SK-N-DZ (cell line): ENCODE measurements at places on chromosomes 5 and 9.

GRCh38 chr5:123810253-123810652, 298.3 kb downstream of the CSNK1G3 start:
- peak; percentile 20 for DNase-seq

- no peak for DNase-seq
Observed at GRCh38 chr5:14184082-14184481, 40.9 kb downstream of the TRIO start.

DNA sequence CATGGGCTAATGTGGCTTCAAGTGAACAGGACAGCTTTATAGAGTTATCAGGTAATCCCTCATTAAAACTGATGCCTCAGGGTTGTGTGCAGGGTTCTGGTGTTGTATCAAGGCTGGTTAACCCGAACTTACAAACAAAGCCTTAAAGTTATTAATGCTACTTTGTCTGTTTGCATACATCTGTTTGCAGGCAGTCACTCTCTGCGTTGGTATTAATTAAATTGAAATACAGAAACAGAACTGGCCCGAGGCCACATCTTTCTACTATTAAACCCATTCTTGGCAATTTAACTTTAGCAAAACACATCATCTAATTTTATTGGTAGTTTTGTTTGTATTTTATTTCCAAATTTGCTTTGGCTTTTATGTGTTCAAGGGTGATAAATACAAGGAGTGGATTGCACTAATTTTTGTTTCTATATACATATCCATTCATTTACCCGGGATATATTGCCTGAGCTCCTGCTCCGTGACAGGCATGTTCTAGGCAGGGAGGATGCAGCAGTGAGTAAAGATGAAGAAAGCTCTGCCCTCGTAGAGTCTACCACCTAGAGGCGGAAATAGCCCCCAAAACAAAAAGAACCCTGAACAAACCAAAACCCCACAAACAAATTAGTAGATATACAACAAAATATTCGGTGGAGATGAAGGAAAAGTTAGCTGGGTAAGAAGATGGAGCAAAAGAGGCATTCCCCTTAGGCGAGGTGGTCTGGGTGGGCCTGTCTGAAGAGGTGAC, 164.2 kb downstream of the MACROH2A1 start:
- DNase-seq: no peak

DNA sequence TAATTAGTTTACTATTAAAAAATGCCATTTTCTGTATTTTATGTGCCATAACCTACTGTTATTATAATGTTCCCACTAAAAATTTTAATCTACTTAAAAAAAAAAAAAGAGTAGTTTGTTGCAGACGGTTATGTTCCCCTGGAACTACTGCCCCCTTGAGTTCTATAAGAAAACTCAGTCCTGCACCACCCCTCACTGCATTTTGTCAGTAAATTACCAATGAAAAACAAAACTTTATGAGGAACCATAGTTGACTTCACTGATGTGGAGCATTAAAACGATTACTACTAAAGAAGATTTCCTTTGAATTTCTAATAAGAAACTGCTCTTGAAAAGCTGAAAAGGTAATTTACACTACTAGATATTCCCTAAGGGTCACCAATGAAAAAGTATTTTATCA, 288.7 kb downstream of the FBXL17 start:
- DNase-seq: no peak

DNA sequence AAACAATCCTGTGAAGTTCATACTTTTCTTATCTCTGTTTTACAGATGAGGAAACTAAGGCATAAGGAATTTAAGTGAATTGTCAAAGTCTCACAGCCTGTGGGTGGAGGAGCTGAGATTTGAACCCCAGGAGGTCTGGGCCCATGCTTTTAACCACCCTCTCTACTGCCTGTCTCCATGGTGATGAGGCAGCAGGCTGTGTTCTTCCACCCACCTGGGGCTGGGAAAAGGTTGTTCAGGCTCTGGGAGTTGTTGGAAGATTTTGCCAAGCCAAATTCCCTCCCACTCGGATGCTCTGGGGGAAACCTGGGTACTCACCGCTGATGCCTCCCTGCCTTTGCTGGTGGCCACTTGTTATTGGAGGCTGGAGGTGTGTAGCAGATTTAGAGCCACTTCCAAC, 18.3 kb upstream of the SYNPO start:
- DNase-seq: no peak

GRCh38 chr9:91951944-91952520, 2.0 kb upstream of the ROR2 start:
- DNase-seq: no peak

DNA sequence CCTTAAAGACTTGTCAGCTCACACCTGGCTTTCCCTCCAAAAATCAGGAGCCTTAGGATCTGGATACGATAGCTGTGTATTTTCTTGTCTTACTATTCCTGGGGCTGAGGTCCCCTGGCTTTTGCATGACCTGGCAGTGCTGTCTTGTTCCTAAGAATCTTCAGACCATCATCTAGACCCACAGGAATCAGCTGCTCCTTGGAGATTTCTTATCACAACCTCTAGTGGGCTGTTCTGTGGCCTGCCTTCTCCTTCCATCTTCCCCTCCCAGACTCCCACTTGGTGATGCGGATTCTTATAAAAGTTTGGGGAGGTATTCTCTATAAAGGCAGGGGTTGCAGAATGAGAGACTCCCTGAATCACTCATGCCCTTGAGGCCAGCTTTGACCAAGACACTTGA, 21.4 kb downstream of the LCP2 start:
- DNase-seq: no peak

GRCh38 chr5:149636861-149637246, 55.6 kb downstream of the ARHGEF37 start:
- DNase-seq: peak; percentile 79

DNA sequence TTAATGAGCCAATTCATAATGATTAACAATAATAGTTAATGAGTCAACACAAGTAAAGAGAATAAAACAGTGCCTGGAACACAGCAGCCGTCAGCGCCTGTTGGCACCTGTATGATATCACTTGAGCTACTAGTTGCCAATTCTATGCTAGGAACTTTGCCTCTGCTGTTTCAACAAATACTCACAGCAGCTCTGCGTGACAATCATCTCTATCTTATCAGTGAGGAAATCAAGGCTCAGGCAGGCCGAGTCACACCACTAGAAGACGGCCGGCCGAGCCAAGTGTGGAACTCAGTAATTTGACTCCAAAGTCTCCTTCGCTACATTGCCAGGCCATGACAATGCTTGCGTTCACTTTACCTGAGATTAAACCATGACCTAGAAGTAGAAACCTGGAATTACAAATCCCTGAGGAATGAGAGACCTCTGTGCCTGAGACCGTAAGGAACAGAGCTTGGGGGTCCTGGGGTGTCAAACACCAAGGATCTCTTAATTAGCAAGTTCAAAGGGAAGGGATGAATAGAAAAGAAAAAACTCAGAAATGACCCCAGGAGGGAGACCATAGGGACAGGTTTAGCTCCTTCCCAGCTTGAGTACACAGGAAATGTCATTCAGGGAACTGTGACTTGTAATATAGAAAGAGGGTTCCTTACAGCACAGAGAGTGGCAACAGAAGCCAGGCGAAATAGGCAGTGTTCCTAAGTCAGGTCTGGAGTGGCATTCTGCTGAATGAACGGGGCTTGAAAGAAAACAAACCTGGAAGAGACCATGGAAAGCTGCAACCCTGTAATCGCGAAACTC, 109.1 kb downstream of the SUSD1 start:
- DNase-seq: no peak

DNA sequence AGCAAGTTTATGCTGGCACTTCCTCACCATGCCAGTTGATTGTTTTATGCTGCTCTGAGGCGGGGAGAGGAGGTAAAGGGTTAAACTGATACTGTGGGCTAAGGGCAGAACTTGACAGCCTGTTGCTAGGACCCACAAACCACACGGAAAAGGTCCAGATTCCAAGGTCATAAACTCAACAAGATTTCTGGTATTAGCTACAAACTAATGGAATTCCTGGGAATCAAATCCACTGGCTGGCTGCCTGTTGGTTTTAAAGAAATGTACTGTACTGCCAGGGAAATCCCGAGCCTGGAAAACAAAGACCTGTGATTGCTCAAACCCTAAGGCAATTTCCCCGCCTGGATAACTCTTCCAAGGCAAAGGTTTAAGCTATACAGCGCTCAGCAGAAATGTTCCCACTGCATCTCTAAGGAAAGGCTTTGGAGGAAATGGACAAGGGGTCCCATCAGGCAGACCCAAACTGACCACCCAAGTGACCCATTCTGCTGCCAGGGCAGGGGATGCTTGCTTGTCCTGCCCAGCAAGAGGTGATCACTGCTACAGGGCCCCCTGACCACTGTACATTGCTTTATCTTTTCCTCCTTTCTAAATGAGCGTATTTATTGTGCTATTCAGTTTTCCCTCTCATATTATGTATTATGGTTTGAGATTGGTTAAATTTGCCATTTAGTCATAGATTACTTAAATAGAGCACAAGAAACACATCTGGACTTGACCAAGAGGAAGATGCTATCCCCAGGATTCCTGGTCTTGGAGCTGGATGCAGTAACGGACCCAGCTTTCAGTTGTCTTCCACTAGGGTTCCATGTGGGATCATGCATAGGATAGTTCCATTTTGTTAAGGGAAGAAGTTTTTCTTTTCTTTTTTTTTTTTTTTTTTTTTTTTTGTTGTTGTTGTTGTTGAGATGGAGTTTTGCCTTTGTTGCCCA, 124.3 kb downstream of the SUSD1 start:
- no peak for DNase-seq

GRCh38 chr9:99894826-99895225, 11.6 kb upstream of the STX17 start:
- DNase-seq: no peak

- peak; percentile 59 for DNase-seq
Observed at GRCh38 chr9:121698627-121699570, 47.5 kb downstream of the DAB2IP start.

- DNase-seq: no peak
Observed at GRCh38 chr9:120198027-120198426, 381.9 kb downstream of the CDK5RAP2 start.

GRCh38 chr5:1033178-1033577, 24.6 kb downstream of the NKD2 start:
- DNase-seq: no peak

- DNase-seq: no peak
Observed at GRCh38 chr9:21559402-21560280, 77.5 kb upstream of the IFNE start.

DNA sequence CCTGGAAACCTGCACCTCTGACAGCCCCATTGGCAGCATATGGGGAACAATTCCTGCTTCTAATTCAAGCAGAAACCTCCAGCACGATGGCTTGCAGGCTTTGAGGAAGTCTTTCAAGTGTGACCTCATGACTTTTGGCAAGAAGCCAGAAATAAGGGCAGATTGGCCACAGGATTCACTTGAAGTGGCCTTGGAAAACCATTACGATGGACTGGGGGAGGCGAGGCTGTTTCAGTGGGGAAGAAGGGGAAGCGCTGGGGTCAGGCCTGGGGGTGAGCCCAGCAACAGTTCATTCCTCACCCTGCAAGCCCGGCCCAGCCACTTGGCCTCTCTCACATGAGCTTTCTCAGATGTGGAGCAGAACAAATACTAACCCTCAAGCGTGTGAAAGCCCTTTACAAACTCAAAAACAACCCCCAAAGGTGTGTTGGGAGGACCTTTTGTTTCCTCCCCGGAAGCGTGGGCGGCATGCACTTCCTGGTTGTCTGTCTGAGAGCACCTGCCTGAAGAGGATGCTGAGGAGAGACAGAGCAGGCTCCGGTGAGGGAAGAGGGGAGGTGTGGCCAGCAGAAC, 26.9 kb upstream of the EEIG1 start:
- peak; percentile 57 for DNase-seq

GRCh38 chr5:39604491-39604890, 179.7 kb upstream of the DAB2 start:
- DNase-seq: no peak

DNA sequence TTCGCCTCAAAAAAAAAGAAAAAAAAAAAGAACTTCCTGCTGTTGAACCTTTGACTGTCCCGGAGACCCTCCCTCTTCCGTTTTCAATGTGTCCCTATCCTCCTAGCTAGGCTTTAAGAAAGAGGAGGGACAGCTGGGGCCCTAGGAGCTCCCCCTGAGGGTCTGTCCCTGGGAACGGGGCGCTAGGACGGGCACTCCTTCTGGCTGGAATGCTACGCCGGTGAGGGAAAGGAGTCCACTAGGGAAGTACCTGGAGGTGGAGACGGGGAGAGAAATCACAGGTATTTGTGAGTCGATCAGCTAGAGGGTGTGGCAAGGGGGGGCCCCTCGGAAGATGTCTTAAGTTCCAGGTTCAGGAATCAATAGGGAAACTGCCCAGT, 4.6 kb downstream of the SIT1 start:
- DNase-seq: no peak

DNA sequence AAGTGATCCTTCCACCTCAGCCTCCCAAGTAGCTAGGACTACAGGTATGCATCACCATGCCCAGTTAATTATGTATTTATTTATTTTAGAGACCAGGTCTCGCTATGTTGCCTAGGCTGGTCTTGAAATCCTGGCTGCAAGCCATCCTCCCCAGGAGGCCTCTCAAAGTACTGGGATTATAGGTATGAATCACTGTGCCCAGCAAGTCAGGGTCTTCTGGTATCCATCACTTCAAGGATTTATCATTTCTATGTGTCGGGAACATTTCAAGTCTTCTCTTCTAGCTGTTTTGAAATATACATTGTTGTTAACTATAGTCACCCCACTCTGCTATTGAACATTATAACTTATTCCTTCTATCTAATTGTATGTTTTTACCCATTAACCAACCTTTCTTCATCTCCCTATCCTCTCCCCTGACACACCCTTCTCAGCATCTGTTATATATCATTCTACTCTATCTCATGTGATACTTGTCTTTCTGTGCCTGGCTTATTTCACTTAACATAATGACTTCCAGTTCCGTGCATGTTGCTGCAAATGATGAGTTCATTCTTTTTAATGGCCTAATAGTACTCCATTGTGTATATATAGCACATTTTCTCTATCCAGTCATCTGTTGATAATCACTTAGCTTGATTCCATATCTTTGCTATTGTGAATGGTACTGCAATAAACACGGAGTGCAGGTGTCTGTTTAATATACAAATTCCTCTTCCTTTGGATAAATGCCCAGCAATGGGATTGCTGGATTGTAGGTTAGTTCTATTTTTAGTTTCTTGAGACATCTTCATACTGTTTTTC, 26.4 kb downstream of the UTP15 start:
- peak; percentile 90 for DNase-seq

- no peak for DNase-seq
Observed at GRCh38 chr9:29796291-29796952, 2223.1 kb upstream of the C9orf72 start.

DNA sequence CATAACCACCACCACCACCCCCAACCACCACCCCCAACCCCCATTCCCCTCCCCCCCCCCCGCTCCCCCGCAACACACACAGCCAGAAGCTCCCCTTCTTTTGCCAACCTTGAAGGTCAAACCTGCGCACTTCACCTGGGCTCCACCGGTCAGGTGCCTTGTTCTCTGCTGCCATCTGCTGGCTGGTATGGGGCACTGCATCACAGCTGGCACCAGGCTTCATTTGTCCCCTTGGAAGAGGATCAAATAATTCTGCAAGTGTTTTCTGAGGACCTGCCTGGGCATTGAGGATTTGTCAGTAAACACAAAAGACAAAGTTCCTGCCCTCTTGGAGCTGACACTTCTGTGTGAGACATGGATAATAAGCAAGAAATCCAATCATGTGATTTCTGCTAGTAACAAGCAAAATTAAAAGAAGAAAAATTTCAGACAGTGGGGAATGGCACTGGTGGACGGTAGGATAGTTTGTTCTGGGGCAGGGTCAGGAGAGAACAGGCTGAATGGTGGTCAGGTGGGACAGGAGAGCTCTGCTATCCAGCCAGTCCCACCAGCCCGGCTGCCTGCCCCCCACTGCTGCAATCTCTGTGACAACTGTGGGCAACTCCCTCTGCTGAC, 55.6 kb upstream of the LMX1B start:
- DNase-seq: peak; percentile 58

GRCh38 chr9:136336156-136336870, 9.0 kb downstream of the GPSM1 start:
- DNase-seq: no peak
